ENCODE measurements at places on chromosomes 11 and 22.

DNA sequence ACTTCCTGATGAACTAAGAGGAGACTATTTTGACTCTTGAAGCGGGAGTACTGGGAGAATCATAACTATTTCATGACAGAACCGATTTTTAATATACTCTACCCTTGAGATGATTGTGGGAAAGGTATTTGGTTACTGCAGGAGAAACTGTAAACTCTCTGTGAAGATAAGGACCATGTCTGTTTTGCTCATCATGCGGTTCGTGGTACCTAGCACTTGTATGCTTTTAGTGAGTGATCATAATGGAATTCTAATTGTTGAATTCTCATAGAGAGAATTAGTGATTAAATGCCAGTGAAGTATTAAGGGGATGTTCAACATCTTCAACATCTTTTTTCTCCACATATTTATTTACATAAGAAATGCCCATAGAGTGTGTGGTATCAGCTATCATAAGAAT lies 11.4 kb downstream of the AASDHPPT start:
- no peak for DNase-seq

GRCh38 chr11:129417458-129417857 lies 41.8 kb downstream of the BARX2 start:
- DNase-seq: no peak

DNA sequence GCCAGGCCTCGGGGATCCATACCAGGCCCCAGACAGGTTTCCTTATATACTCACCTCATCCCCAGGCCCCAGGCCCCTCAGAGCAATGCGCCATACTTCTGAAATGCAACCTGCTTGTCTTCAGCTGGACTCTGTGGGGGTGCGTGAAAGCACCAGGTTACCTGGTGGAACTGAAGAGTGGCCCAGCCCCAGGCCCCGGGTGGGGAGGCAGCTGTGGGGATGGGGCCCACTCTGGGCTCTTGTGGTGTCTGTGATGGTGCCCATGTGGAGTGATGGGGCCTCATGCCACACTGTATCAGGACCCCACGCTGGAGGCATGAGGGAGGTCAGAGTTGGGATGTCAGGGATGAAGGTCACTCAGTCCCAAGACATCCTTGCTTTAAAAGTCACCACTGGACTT lies 999.0 kb downstream of the BRD1 start:
- DNase-seq: no peak

- no peak for DNase-seq
These were observed at the start of gene NPTXR for GRCh38 chr22:38843657-38844314. Gene NPTXR (minus strand): TSS chr22:38844028.

GRCh38 chr11:119749006-119749565 lies 20.1 kb upstream of the NECTIN1 start:
- no peak for DNase-seq

- DNase-seq: peak; percentile 22
These were observed 239.9 kb upstream of the ZC3H12C start for GRCh38 chr11:109853156-109853776.

DNA sequence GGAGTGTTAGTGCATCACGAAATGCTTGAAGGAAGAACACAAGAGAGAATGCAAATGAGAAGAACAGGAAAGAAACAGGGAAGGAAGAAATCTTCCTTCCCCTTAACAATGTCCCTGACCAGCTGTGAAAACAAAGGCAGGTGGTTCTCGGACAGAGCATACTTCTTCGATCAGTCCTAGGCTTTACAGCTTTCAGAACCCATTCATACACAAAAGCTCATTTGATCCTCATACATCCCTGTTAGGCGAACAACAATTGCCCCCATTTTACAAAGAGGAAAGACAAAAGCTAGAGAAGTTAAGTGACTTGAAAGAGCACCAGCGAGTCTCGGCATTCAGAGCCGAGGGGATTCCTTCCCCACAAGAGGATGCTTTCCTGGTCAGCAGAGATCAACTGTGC lies 57.2 kb upstream of the LRRC55 start:
- DNase-seq: no peak

DNA sequence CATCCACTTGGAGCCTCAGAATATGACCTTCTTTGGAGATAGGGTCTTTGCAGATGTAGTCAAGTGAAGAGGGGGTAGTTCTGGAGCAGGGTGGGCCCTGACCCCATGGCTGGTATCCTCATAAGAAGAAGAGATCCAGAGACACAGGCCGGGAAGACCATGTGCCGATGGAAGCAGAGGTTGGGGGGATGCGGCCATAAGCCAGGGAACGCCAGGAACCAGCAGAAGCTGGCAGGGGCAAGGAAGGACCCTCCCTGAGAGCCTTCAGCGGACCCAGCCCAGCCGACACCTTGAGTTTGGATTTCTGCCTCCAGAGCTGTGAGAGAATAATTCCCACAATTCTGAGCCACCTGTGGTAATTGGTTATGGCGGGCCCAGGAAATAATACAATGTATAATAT lies 26.1 kb upstream of the SMIM38 start:
- DNase-seq: no peak

DNA sequence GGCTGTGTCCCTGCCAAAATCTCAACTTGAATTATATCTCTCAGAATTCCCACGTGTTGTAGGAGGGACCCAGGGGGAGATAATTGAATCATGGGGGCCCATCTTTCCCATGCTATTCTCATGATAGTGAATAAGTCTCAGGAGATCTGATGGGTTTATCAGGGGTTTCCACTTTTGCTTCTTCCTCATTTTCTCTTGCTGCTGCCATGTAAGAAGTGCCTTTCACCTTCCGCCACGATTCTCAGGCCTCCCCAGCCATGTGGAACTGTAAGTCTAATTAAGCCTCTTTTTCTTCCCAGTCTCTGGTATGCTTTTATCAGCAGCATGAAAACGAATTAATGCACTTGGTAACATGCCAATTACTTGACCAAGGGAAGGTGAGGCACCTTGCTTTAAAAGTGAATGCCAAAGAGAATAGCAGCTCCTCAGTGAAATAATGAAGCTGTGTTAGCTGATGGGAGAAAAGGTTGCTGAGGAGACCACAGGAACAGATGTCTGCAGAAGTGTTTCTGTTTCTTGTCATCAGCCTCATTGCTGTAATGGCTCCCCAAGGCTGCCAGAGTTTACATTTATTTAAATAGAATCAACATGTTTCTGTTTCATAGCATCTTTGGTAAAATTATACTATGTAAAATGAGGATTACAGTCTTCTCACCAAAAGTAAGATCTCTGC lies 89.0 kb upstream of the CD44 start:
- DNase-seq: no peak

DNA sequence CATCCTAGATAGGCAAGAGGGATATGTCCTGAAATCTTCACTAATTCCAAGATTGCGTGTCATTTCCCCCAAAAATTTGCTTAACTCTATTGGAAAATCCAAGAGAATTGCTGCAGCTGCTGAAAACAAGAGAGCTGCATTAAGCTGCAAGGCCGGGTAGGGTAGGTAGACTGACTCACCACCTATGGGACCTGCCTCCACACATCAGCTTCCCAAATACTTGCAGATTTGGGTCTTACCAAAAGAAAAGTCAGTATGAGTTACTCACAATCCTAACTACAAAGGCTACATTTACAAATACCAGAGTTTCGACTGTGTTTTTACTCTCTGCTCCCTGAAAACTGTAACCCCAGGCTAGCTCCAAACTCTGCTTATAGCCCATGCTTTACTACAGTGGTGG lies 142.5 kb upstream of the TEAD1 start:
- DNase-seq: no peak

DNA sequence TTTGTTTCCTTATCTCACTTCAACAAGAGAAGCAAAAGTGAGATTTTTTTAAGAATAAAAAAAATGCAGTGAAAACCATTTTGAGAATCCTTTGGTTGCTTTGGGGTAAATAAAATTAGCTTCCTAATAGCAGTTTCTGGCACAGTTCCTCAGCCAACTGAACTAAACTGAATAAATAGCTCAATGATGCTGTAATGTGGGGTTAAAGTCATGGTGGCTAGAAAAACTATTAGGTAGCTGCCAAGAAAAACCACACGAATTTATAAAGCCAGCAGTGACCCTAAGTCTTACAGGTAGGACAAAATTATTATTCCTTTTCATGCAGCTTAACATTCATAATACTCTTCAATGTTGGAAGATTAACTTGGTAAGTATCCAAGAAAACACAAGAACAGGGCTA lies 142.4 kb downstream of the APIP start:
- DNase-seq: no peak

GRCh38 chr11:7292922-7293321 lies 41.2 kb downstream of the SYT9 start:
- no peak for DNase-seq

DNA sequence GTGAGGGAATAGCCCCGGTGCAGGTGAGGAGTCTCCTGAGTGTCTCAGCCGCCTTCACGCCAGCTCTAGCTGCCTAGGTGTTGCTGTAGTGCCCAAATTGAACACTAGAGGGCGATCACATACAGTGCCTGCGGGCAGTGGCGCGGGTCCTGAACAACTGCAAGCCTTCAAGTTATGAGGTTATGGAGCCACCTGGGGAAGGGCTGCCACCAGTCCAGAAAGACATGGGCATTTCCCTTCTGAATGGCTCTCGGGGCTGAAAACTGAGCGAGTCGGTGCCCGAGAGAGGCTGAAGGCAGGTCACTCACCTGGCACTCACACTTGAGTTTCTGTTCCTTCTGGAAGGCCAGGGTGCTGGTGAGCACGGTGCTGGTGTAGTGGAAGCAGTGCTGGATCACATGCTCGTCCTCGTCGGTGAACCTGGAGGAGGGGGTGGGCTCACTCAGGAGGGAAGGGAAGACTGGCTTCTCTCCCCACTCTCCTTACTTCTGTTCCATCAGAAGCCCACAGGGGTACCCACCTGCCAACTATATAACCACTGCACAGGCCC lies 88.4 kb downstream of the PDE2A start:
- DNase-seq: peak; percentile 88

All from GM13976 (cell line).